ENCODE measurements at places on chromosomes 7 and 10.

- no peak for DNase-seq
Observed at GRCh38 chr7:154178895-154179294, 126.7 kb downstream of the DPP6 start.

- no peak for DNase-seq
Observed at GRCh38 chr7:140876519-140877248, 48.0 kb downstream of the BRAF start.

GRCh38 chr7:159040912-159041711 lies 103.6 kb downstream of the VIPR2 start:
- DNase-seq: no peak

DNA sequence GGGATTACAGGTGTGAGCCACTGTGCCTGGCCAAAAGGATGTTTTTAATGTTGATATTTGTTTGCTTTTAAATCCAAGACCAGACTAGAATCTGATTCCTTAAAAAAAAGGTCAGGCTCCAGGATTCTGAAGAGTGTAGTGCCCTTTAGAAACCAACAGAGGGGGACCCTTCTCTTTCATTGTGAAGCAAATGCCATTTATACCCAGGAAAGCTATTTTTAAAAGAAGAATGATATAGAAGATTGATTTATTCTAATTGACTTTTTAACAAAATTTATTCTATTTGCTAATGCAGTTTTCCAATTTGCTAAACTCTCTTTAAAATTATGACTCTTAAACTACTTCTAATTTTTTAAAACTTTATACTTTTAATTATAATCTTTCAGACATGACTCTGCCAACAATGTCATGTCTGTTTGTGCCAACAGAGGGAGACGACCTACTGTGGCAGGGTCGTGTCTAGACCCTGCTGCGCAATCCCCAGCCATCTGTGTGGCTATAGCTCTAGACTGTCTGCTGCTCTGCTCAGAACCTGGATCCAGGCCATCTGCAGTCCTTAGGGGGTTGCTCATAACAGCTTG lies 201.0 kb upstream of the IMMP2L start:
- peak; percentile 42 for DNase-seq

DNA sequence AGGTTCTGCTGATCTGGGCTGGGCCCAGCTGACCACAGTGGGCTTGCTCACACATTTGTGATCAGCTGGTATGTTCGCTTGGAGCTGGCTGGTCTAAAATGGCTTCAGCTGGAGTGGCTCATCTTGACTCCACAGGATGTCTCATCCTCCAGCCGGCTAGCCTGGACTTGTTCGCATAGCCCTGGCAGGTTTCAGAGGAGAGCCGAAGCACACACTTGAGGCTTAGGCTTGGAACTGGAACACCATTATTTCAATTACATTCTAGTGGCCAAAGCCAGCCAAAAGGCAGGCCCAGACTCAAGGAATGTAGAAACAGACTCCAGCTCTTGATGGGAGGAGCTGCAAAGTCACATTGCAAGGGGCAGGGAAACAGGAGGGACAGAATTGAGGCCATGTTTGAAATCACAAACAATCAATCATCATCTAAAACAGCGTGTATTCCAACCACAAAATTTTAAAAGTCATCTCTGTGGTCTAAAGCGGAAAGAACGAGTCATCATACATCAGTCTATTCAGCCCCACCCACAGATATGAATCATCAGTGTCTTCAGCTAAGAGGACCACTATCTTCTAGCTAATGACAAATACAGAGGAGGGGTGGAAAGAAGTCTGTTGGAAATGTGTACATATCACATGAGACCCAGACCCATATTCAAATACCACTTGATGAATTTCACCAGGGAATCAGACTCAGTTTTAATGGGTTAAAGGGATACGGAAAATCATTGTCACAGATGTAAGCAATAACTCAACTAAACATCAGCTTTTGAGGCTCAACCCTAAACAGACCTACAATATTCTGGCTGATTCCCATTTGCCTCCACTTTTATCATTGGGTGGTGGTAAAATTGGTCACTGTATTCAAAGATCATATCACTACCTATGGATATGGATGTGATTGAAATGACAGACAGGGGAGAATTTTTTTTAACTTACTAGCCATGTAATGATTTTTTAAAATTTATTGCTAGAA lies 139.0 kb upstream of the MKLN1 start:
- peak; percentile 28 for DNase-seq

- DNase-seq: no peak
Observed at GRCh38 chr10:113995201-113995600, 48.5 kb upstream of the ADRB1 start.

GRCh38 chr7:140316165-140316661 lies 82.1 kb downstream of the SLC37A3 start:
- DNase-seq: no peak

- no peak for DNase-seq
Observed at GRCh38 chr10:104875561-104875960, 234.5 kb downstream of the SORCS3 start.

GRCh38 chr10:110507346-110507745 lies 9.6 kb downstream of the DUSP5 start:
- no peak for DNase-seq

- no peak for DNase-seq
Observed at GRCh38 chr7:69295977-69296376, 302.3 kb upstream of the AUTS2 start.

All from HepG2 (cell line).